ENCODE measurements at places on chromosomes 7 and 10. TPM values are rescaled to one million over a fixed set of nuclear protein-coding genes. Genes with fewer than 3 reads are reported as not detected.

DNA sequence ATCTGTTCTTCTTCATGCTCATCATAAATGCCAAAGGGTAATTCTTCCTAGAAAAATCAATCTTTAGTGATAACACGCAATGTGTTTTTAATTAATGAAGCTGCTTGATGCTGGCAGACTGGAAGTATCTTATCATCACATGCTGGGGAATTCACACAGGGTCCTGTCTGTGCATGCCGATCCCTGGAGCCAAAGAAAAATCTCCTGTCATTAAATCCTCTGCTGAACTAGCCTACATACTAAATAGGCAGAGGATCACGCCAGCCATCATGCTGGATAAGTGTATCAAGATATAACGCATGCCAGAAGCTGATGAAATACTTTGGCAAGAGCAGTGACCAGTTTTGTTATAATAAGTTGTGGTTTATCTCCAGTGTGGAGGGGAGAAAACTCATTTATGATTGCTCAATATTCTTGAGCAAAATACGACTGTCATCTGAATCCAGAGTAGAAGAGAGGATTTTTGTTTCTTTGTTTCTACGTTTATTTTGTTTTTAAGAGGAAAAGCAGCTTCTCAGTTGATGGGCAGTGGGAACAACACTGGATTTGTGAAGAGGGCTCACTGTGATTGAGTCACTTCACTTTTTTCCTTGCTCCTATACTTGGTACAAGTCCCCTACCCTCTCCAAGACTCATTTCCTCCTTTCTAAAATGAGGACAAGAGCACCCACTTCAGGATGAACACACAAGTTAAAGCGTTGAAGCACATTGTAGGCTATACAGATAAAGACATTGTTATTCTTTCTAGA, 649.1 kb downstream of the TNS3 start:
- no peak for DNase-seq

The GATA3 gene
- polyA plus RNA-seq = 0.07 TPM

GRCh38 chr10:60206735-60207134, 182.9 kb downstream of the ANK3 start:
- no peak for DNase-seq

DNA sequence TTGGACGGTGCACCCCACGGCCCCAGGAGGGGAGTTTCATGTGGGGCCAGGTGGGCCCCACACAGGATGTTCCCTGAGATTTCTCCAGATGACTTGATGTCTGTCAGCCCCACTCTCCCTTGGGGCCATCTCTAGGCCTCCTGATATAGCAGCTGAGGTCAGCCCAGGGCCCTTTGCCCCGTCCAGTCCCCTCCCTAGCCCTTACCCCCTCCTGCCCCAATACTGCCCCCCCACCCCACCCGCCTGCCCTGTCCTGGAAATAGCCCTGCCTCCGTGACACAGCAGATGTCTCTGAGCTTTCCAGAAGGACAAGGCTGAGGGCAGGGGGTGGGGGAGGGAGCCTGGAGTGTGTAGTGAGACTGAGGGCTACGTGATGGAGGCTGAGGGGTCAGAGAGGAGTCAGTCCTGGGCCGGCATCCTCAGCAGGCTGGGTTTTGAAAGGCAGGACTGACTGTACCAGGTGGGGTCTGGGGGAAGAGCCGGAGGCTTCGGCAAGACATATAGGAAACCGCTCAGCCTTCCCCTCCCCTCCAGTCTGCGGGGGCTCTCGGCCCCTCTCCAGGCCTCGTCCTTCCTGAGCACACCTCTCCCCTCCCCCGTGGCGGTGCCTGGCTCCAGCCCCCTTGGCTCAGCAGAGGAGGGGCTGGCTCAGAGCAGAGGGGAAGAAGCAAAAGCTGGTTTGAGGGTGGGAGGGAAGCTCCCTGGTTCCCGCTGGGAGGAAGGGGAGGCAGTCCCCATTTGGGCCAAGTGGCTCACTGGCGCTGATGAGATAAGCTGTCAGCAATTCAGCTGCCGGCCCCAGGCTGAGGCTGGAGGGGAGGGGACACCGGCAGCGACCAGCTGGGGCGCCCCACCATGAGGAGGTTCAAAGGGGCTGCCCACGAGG, 2.0 kb downstream of the FLNC start:
- DNase-seq = no peak

DNA sequence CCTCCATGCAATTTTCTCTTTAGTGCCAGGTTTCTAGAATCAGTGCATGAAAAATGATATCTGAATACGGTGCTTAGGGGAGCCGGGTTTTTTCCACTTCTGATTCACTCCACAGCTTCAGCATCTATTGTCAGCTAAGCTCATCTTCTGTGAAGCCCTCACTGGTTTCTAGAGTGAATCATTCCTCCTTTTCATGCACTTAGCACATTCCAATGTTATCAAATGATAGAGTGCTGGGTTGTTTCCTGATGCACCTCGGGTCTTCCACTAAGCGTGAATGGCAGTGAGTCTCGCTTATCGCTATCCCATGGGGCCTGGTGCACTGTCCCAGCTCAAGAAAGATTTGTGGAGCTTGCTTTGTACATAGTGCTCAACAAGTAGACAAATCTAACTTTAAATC, 170.9 kb upstream of the RHEB start:
- DNase-seq = no peak

The MYL7 gene
- polyA plus RNA-seq = not detected

GRCh38 chr7:1156782-1157535, 3.0 kb downstream of the ZFAND2A start:
- DNase-seq = no peak

The ACBD7 gene
- not detected for polyA plus RNA-seq

- no peak for DNase-seq
Observed at GRCh38 chr10:130301021-130301892, 165.1 kb downstream of the GLRX3 start.

The ATRNL1 gene
- polyA plus RNA-seq = not detected

DNA sequence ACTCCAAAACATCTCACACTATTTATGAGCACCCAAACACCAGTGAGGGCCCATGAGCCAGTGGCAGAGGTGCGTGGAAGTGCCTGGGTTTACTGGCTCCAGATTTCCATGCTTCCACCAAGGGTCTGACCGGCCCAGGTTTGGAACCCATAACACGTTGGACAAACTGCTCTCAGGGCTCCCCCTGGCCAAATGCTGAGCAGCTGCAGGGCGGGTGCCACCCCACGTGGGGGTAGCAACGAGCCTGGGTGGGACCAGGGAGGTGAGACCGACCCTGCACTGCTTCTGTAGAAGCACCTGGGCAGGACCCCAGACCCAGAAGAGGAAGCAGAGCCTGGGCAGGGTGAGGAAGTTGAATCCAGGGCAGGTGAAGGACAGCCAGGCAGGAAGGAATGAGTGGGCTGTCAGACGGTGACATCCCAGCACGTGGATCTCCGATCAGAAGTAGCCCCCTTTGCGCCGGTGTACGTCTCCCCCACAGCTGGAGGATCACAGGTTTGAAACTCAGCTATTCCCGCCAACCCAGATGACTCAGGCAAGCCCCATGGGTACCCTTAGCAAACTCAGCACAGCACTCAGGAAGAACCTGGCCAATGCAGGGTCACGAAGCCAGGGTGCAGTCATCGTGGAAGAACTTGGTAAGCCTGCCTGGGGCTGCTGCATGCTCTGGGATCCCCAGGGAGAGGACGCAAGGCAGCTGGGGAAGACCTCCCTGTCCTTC, 100.4 kb upstream of the DDC start:
- DNase-seq = no peak

The CCDC126 gene
- polyA plus RNA-seq = 3.5 TPM

- DNase-seq = no peak
Observed at GRCh38 chr7:128150223-128150865, 90.7 kb upstream of the LEP start.

DNA sequence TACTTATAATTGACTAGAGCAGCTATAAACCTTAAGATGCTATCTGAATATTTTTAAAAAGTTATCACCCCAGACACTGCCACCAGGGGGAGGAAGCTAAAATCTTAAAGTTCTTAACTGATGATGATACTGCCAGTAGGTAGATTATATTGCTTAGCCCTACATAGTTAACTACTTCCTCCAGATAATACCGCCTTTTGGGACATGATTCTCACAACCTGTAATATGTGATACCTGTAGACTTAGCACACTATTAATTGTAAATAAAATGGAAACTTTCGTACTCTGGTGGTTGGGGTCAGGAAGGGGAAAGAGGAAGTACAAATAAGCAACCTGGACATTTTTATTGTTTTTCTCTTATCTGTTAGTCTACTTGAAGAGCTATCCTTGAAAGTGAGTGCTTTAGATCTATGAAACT, 268.9 kb downstream of the ADK start:
- DNase-seq = no peak

DNA sequence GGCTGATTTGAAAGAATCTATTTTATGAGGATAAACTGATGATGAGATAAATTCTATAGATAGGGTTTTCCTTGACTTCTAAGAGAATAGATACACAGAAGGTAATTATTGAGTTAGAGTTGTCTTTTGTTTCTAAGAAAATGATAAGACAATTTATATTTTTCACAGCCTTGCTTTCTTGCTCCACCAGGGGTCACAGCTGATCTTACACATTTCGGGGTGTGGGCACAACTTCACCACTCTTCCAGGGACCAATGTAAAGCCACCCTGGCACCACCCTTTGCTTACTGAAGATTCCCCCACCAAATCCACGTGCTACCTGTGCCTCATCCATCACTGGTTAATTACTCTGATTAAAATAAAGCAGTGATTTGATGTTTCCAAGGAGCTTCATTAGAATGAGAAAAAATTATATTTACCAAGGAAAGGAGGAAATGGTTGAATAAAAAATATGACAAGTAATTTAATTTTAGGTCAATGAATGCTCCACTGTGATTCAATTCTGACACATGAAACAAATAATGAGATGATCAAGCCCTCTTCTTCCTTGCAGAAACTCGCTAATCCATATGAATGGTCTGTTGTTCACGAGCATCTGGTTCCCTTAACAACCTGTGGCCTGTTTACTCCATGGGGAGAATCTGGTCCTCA, 177.3 kb upstream of the TNS3 start:
- DNase-seq = no peak

DNA sequence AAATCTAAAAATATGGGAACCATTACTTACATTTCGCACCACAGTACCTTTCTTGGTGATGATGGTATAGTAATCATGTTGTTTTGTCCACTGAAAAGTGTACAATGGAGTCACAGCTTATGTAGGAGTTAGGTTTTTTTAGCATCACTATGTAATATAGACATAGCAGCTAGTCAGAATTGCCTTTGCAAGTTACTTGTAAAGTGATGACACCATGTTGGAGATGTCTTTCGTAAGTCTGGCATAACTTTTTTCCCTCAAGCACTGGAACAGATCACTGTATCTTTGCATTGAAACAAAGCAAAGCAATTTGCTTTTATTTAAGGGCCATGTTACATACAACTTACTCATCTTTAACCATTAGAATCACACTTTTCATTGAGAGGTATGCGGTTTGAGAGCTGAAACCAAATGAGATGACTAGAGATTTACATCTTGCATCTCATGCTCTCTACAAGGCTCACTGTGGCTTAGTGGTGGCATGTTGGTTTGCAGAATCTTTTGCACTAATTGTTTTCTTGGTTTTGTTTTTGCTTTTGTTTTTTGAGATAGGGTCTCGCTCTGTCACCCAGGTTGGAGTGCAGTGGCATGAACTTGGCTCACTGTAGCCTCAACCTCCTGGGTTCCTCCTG, 18.3 kb downstream of the UBN2 start:
- no peak for DNase-seq

- DNase-seq = peak; percentile 58
Observed at GRCh38 chr7:143485094-143485493, 7.4 kb downstream of the TAS2R41 start.

DNA sequence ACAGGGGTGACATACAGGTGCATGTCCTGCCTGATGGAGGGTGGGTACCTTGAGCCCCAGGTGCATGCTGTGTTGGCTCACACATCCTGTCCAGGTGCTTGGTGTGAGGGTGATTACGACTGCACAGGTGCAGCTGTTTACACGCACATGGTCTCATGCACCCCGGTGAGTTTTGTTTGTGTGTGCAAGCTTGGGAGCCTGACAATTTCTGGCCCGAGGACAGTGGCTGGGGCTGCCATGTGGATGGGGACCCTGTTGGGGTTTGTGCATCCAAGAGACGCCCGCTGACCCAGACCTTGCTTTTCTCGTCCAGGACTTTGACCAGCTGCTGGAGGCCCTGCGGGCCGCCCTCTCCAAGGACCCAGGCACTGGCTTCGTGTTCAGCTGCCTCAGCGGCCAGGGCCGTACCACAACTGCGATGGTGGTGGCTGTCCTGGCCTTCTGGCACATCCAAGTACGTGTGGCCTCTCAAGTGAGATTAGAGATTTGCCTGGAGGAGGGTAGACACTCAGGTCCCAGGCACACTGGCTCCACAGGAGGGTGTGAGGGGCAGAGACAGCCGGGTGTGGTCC, 61.7 kb downstream of the PRF1 start:
- DNase-seq = no peak

GRCh38 chr10:87861566-87861952, 1.8 kb downstream of the KLLN start:
- peak; percentile 84 for DNase-seq

GRCh38 chr10:113139699-113140098, 189.7 kb downstream of the TCF7L2 start:
- DNase-seq = peak; percentile 27

GRCh38 chr10:79027147-79028055, 41.4 kb upstream of the ZMIZ1 start:
- DNase-seq = no peak

The NRCAM gene
- not detected for polyA plus RNA-seq

- DNase-seq = peak; percentile 58
Observed at GRCh38 chr7:55964261-55965099, at the start of gene NIPSNAP2. Gene NIPSNAP2, plus strand, starts transcription at chr7:55964585. Its CDS starts 25 bp downstream, at chr7:55964610.

DNA sequence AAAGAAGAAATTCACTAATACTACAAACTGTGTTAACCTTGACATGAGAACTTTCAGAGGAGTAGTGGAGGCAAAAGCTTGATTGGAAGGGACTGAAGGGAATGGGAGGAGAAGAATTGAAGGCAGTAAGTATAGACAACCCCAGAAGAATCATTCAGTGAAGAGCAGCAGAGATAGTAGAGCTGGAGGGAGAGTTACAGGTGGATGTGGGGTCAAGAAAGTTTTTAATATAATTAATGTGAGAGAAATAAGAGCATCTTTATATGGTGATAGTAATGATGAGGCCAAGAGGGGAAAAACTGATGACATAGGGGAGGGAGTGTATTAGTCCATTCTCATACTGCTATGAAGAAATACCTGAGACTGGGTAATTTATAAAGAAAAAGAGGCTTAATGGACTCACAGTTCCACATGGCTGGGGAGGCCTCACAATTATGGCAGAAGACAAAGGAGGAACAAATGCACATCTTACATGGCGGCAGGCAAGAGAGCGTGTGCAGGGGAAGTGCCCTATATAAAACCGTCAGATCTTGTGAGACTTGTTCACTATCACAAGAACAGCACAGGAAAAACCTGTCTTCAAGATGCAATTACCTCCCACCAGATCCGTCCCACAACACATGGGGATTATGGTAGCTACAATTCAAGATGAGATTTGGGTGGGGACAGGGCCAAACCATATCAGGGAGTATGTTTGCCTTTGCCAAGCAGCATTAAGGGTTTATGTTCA, 88.3 kb upstream of the PIK3CG start:
- DNase-seq = no peak

GRCh38 chr7:28362812-28363211, 49.5 kb upstream of the CREB5 start:
- no peak for DNase-seq
